ENCODE measurements at places on chromosomes 12 and 14.
A peak's percentile ranks its signal among the peaks of the same experiment; 100 is the strongest.

GRCh38 chr14:37089410-37089809, 83.0 kb downstream of the SLC25A21 start:
- no peak for DNase-seq

DNA sequence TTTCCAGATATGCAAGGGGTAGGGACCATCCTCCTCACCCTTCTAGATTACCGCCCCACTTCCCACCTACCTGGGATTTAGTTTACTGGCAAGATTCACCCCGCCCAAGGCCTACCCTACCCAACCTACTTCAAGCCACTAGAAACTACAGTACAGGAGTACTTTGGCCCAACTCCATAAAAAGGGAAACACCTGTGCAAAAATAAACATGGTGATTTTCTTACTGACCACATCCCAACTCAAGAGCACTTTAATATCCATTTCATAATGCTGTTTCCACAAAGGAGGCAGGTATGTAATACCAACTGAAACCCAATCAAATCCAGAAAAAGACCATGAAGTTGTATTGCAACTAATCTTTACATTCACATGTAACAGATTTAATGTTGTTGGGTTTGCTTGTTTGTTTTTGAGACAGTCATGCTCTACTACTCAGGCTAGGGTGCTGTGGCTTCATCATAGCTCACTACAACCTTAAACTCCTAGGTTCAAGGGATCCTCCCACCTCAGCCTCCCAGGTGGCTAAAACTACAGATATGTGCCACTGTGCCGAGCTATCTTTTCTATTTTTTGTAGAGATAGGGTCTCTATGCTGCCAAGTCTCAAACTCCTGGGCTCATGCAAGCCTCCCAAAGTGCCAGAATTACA, 41.7 kb upstream of the RAP1B start:
- DNase-seq = no peak

- DNase-seq = no peak
Observed at GRCh38 chr12:88677464-88677863, 97.2 kb upstream of the KITLG start.

GRCh38 chr12:5520831-5521230, 88.9 kb downstream of the NTF3 start:
- DNase-seq = no peak

GRCh38 chr12:19248929-19249602, 119.5 kb downstream of the PLEKHA5 start:
- DNase-seq = no peak

DNA sequence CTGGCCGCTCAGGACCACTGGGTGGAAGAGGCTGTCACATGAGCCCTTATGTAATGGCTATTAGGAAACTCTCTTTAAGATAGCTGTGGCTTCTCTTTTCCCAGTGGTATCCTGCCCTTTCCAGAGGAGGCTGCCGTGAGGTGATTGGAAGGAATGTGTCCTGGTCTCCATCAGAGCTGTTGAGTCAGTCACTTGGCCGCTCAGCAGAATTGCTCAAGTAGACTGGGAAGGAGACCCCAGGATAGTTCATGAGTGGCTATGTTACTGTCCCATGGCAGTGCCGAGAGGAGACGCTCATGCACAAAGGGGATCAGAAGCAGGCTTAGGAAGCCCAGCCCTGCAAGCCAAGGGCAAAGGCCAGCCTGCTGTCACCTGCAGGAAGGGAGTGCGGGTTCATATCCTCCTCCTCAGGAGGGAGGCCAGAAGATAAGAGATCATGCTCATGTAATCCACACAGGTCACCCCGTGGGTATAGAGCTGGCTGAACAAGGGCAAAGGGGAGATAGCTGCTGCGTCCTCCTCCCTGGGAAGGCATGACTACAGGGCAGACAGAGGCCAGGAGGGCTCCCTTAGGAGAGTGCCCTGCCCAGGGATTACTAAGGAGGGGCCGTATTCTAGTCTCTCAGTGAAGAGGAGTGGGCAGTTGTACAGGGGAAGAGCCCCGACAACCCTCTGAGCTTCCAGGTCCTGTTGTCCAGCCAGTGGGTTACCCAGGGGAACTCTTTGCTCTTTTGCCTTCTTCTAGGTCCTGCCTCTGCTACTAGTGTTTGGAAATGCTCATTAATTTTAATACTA, 137.0 kb upstream of the MAX start:
- no peak for DNase-seq

GRCh38 chr14:92033906-92034687, 5.8 kb downstream of the TRIP11 start:
- no peak for DNase-seq

GRCh38 chr12:109863847-109864712, 16.3 kb downstream of the GLTP start:
- no peak for DNase-seq

- DNase-seq = no peak
Observed at GRCh38 chr14:102275866-102276265, 29.1 kb downstream of the MOK start.

DNA sequence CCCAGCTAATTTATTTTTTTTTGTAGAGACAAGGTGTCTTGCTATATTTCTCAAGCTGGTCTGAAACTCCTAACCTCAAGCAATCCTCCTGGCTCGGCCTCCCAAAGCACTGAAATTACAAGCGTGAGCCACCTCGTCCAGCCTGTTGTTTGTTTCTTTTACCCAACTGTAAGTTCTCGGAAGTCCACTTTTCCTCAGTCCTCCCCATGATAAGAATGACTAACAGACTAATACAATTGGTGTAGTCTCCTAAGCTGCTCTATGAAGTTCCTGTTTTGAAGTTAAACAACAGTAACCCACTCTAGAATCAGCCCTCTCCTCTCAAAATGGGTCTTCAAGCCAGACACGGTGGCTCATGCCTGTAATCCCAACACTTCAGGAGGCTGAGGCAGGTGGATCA, 36.5 kb downstream of the HIGD1C start:
- no peak for DNase-seq

GRCh38 chr14:61585598-61586543, 109.4 kb upstream of the HIF1A start:
- no peak for DNase-seq

DNA sequence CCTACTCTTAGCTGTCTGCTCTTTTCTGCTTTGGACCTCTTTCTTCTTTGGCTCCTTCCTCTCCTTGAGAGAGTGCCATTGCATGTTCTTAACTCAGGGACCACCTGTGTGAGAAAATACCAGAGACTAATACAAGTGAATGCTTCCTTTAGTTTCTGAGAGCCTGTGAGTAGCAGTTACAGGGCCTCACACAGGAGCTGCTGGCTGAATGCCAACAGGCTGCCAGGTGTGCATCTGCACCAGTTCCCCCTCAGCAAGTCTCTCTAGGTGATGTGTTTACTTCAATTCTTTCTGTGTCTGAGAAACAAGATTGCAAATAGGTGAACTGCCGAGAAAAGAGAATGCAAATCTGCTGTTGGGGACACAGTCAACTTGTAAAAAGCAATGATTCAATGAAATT, 108.2 kb downstream of the STXBP6 start:
- DNase-seq = no peak

GRCh38 chr12:71551529-71551928, 111.9 kb downstream of the LGR5 start:
- no peak for DNase-seq

DNA sequence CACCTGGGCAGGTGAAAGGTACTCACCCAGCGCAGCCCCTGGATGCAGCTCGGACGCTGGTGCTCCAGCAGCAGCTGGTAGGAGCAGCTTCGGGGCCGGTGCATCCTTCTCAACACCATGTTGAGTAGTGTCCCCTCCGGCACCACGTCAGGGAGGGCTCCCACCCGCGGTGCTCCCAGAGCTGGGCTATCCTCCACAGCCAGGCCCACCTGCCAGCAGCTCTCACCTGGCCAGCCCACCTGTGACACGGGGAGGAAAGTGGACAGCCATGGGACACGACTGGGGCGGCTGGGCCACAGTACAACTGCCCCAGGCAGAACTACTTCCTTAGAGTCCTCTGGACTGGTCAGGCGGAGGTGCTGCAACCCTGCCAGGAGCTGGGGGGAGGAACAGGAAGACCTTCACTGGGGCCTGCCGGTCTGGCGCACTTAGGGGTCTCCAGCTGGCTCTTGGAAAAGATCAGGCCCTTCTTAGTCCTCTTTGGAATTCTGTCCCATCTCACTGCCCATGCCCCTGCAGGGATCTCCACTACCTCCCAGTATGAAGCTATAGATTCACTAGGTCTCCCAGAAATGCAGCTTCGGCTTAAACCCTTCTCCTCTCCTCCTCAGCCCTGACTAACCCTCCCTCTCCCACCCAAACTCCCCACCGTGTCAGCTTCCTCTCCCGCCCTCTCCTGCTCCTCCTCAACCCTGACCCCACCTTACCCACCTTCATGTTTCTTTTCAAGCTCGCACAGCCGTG, 668 bp downstream of the RAPGEF3 start:
- DNase-seq = no peak

- no peak for DNase-seq
Observed at GRCh38 chr12:118164798-118165486, 29.0 kb downstream of the PEBP1 start.

DNA sequence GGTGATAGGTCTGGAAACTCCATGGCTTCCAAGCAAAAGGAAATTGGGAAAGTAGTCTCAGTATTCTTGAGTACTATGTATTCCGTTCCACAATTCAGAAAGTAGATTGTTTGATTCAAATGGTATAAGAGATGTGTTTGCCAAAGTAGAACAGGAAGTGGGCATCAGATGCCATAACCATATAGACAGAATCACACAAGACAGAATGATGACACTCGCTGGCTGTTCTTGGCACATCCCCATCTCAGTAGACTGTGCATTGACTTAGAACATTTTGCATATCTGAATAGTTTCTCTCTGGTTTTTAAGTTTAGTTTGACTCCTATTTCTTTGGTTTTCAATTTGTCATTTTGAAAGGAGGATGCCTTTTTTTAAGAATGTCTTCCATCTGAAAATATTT, 221.1 kb upstream of the RGS6 start:
- no peak for DNase-seq

GRCh38 chr12:115930336-115930735, 347.2 kb downstream of the MED13L start:
- DNase-seq = no peak

DNA sequence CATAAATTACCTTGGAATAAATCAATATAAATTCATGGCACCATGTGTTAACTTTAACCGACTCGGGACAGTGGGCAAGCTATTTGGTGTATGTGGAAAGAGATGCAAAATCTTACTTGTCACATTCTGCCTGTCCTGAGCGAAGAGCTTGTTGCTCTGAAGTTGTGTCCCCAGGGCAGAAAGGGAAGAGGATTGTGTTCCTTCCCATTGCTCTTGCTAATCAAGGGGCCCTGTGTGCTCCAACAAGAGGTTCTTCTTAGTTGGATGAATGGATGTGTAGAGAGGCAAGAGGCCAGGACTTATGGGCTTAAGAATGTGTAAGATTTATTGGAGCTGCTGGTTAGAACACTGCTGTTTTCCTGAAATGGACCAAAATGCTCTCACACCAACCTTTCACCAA, 36.5 kb upstream of the FRS2 start:
- DNase-seq = no peak

- DNase-seq = no peak
Observed at GRCh38 chr12:11543457-11544158, 105.9 kb upstream of the ETV6 start.

- DNase-seq = no peak
Observed at GRCh38 chr14:79915406-79915805, 295.9 kb downstream of the DIO2 start.

DNA sequence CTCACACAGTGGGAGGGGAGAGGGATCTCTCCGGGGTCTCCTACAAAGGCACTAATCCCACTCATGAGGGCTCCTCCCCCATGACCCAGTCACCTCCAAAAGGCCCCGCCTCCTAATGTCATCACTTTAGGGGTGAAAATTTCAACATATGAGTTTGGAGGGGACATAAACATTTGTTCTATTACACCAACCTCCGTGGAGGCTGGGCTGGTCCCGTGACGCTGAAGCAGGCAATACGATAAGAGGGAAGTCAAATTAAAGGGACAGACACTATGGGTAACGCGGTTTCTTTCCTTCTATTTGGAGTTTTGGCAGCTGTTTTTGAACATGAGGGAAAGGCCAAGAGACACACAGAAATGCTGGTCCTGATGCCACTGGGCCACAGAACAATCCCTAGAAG, 175.7 kb upstream of the VASH1 start:
- DNase-seq = no peak

GRCh38 chr14:49915085-49915484, 22.2 kb downstream of the ARF6 start:
- no peak for DNase-seq

- peak; percentile 72 for DNase-seq
Observed at GRCh38 chr14:50860478-50861086, 11.3 kb upstream of the ABHD12B start.

DNA sequence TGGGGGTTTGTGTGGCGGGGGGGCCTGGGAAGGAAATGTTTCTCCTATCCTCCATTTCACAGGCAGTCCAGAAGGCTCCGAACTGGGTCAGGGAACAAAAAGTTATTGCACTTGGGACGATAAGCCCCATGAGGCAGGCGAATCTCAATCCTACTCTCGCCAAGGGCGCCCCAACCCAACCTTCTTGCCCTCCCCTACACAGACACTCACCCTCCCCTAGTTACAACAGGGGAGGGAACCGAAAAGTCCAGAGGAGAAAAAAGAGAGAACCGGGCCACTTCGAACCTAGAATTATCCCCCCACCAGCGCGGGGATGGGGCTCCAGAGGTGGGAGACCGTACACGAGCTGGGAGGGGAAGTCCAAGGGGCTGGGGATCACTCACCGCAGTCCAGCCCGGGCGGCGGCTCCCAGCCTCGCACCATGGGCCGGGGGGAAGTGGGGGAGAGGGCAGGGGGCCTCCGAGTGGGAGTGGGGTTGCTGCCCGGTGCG, 357 bp downstream of the HOMEZ start:
- DNase-seq = no peak

GRCh38 chr12:52522346-52523011, 2.3 kb upstream of the KRT5 start:
- DNase-seq = no peak

GRCh38 chr12:4288296-4289131, 15.0 kb downstream of the CCND2 start:
- DNase-seq = no peak

DNA sequence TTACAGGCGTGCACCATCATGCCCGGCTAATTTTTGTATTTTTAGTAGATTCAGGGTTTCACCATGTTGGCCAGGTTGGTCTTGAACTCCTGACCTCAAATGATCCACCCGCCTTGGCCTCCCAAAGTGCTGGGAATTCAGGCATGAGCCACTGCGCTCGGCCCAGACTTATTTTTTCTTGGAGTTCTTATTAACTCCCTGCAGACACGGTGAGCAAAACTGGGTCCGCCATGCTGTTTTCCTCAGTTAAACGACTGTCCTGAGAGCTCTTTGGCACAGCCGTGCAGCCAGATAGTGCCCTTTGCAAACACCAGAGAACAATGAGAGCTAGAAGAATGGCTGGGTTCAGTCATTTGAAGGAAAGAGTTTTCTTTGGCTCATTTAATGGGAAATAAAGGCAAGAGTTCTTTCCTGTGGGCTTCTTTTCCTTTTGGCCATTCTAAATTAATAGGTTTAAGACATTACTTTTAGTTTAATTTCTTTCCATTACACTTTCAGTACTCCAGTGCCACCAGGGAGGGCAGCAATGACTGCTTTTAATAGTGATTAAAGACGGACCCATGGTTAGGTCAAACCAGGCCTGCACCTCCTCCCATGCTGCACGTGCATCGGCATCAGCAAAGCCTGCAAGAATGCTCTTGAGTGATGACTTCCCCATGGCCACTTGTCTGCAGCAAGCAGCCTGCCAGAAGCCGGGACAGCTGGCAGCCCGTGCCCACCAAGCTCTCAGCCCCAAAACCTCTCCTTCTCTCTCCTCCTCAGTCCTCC, 60.7 kb downstream of the VCPKMT start:
- DNase-seq = no peak
